ENCODE measurements at places on chromosomes 3 and 15.
A peak's percentile ranks its signal among the peaks of the same experiment; 100 is the strongest.

- DNase-seq, result peak; percentile 28
Observed at GRCh38 chr3:161221806-161222600, 892 bp downstream of the NMD3 start.

DNA sequence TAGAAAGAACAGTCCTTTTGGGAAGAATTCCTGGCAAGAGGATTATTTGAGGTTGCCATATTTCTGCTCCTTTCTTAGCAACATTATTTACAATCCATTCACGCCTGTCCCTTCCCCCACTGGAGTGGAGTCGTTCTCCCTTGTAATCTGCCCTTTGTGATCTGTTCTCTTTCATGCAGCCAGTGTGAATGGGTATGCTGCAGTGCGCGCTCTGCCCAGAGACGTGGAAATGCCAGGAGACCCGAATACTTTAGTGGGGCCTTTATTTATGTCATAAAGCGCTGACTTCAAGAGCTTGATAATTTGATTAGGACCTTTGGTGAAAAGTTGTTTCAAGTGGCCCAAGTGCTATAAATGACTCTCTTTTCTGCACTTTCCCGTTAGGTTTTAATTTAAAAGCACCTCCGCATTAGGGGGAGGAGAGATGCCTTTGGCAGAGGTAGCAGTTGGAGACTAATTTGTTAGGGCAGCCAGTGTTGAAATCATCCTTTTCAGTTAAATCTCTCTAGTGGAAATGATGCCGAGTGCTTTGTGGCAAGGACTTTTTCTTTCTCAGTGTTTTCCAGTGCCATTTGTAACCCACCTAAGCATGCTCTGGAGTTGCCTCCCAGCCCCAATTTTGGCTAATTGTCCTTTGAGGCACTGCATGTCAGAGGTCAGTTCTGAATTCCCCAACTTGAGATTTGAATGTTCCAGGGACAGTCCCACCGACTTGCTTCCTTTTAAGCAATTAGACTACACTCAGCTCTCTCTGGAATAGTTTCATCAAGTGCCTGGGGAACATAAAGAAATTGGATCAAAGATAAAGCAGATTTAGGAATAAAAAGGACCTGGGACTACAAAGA, 52.4 kb downstream of the PSMD6 start:
- DNase-seq, result no peak

GRCh38 chr15:70669966-70670658, 93.2 kb downstream of the UACA start:
- no peak for DNase-seq

GRCh38 chr3:134992586-134992985, 197.5 kb downstream of the EPHB1 start:
- DNase-seq, result no peak

DNA sequence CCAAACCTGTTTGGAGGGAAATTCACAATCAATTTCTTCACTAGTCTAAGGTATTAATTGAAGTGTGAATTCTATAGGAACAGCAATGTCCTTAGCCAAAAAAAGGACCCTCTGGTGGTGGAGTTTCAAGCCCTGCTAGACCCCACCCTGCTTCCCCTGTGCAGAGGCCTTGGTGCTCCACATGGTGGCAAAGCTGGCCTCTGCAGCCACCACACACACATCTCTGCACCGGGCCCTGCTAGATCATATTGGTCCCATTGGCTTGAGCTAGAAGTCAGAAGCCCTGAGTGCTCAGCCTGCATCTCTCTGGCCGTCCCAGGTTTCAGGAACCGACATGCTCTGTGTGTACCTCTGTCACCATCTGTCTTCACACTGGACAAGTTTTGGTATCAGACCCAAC, 220.9 kb upstream of the TRIM42 start:
- no peak for DNase-seq

GRCh38 chr3:54696313-54696712, 231.5 kb downstream of the LRTM1 start:
- DNase-seq, result peak; percentile 55

- DNase-seq, result peak; percentile 96
Observed at GRCh38 chr3:40971191-40972168, 227.8 kb upstream of the CTNNB1 start.

GRCh38 chr3:46881596-46882376, 4.3 kb downstream of the PTH1R start:
- no peak for DNase-seq

GRCh38 chr3:133570139-133570936, 3.1 kb upstream of the CDV3 start:
- peak; percentile 84 for DNase-seq

DNA sequence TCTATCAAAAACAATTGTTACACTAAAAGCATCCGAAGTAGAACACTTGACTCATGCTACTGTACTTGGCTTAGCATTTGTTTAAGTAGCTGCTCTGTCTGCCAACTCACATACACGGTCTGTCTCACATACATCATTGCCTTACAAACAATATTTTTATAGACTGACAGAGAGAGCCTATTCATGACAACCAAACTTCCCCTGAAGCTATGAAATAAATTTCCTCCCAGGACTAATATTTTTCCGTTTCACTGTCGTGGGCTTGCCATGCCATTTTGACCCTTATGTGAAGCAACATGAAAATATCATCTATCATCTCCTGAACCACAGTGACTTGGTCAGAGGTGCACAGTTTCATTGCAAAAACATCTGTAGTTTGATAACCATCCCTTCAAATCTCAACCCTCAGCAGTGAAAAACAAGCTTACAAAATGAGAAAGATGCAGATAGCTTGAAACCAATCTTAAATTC, 66.5 kb upstream of the PYGO1 start:
- peak; percentile 49 for DNase-seq

GRCh38 chr3:4825436-4826236, 153.6 kb upstream of the BHLHE40 start:
- DNase-seq, result no peak

- no peak for DNase-seq
Observed at GRCh38 chr15:92623435-92623834, 32.1 kb downstream of the FAM174B start.

GRCh38 chr15:93855181-93855826, 376.1 kb upstream of the MCTP2 start:
- DNase-seq, result no peak

- no peak for DNase-seq
Observed at GRCh38 chr3:40574661-40575060, 49.9 kb downstream of the ZNF621 start.

GRCh38 chr3:47315069-47315647, 32.4 kb downstream of the KLHL18 start:
- no peak for DNase-seq

- DNase-seq, result no peak
Observed at GRCh38 chr15:89093509-89093908, 5.3 kb downstream of the ABHD2 start.

DNA sequence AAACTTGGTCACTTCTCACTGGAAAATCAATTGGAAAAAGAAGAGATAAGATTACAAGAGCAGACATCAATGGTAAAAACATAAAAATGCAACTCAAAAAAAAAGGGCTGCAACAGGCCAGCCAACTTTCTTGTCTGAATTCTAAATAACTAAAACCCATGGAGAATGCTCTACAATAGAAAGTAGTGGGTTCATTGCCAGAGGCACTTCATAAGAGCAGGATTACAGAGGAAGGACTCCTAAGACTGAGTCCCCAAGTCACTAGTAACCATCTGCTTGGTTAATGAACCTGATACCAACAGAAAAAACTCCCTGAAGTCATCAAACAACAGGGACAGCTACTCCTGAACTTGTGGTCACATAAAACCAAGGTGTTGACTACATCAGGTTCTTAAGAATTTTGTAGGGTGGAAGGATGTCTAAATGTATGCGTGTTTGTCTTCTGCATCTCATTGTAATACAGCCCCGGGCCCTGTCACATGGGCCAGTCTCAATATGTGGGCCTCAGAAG, 148.6 kb downstream of the IMPG2 start:
- no peak for DNase-seq

- no peak for DNase-seq
Observed at GRCh38 chr3:100913870-100914648, 79.2 kb downstream of the ABI3BP start.

DNA sequence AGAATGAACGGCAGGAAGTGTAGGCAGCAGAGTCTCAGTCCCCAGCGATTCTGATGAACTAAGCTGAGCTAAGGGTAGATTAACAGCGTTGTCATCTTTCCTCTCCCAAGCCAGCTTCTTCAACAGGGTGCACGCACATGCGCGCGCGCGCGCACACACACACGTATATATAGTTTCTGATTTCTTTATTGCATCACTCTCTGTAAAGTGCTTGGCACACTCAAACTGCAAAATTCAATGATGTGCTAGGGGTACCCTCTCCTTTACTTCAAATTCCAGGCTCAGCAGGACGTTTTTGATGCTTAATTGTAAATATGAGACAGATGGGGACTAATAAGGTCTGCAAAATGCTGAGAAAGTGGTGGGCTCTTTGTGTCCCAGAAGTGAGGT, 26.1 kb upstream of the VPS8 start:
- no peak for DNase-seq

- no peak for DNase-seq
Observed at GRCh38 chr15:34223904-34224596, 766 bp upstream of the EMC4 start.

GRCh38 chr15:100707229-100707628, 104.8 kb downstream of the ASB7 start:
- no peak for DNase-seq

DNA sequence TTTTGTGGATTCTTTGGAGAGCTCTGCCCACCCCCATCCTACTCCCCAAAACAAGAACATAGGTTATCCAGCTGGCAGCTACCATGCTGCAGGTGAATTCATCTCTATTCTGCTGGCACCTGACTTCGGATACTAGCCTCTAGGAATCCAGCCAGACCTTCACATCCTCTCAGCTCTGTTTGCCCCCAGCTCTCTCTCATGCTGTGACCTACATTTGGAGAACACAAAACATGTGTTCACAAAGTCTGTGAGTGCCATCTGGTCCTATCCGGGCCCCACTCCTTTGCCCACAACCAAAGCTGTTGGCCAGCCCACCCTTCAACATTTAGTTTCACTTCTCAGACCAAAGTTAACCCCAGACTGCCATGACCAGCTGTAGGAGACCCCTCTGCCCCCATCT, 89.4 kb upstream of the C3orf80 start:
- DNase-seq, result no peak

GRCh38 chr3:73451301-73451944, 173.3 kb downstream of the PDZRN3 start:
- DNase-seq, result no peak

DNA sequence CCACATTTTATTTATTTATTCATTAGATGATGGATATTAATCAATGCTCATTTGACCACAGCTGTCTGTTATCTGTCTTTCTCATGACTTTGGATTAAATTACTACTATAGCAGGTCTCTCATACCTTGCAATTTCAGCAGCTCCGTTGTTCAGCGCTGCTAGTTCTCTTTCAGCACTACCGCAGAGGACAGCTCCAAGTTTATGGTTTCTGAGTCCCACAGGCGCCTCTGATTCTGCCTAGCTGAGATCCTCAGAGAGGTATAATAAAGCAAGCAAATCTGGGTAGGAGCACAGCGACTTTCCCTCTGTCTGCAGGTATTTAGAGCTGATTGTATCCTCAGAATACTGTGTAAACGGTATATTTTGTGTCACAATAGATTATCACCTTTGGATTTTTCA, 204.9 kb downstream of the CNTN4 start:
- DNase-seq, result peak; percentile 7

GRCh38 chr15:80401456-80401855, 2.7 kb upstream of the ARNT2 start:
- no peak for DNase-seq

DNA sequence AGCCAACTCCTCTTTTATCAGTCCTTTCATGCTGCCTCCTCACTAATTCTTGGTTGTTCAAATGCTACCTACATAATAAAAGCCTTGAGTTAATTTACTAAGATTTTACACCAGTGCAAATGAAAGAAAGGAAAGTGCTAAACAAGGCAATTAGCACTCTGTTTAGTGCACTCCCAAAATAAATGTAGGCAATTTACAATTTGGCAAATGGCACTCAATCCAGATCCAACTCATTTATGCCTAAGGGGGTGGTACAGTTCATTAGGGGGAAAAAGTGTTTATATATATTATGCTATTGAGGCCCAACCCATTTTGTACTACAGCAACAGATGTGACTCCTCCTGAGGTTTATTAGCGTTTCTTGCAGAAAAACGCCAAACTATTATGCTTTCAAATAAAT, 370.1 kb downstream of the NR2F2 start:
- DNase-seq, result no peak

DNA sequence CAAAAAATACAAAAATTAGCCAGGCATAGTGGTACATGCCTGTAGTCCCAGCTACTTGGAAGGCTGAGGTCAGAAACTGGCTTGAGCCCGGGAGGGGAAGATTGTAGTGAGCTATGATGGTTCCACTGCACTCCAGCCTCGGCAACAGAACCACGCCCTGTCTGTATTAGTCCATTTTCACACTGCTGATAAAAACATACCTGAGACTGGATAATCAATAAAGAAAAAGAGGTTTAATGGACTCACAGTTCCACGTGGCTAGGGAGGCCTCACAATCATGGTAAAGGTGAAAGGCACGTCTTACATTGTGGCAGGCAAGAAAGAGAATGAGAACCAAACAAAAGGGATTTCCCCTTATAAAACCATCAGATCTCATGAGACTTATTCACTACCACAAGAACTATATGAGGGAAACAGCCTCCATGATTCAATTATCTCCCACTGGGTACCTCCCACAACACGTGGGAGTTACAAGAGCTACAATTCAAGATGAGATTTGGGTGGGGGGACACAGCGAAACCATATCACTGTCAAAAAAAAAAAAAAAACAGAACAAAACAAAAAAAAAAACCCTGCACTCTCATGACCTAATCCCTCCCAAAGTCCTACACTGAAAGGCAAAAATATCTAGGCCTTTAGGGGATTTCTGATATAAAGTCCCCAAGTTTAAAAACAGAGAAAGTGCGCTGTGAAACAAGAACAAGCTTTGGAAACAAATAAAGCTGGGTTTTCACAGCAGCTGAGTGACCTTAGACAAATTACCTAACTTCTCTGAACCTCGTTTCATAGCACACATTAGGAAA, 224.7 kb downstream of the IGSF11 start:
- no peak for DNase-seq

GRCh38 chr3:78794431-78794830, 973.4 kb downstream of the ROBO1 start:
- DNase-seq, result no peak

DNA sequence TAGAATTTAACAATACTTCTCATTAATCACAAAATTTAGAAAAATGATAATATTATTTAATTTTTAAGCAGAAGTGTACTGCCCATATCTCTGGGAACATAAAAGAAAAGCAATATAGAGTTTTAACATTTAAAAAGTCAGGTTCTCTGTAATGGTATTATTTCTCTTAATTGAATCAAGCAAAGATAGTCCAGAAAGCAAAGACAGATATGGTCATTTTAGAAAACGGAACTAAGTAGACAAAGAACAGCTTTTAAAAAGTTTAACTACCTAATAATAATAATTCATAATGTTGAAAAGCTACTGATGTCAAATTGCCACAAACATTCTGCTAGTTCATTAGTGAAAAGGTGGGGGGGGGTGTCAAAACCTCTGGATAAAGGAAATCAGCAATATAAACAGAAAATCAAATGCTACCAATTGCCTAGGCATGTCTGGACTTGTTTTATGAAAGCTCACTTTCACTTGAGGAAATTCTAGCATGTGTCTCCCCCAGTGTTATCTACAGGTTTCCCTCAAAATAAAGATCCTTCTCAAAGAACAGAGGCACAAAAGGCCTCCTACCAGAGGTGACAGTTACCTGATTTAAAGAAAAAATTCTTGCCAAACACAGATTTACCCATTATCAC, 1.7 kb downstream of the ZMAT3 start:
- no peak for DNase-seq

All from PC-3 (cell line).